NCI-H187 (cell line): ENCODE measurements at places on chromosomes 11 and 22.
A peak's percentile ranks its signal among the peaks of the same experiment; 100 is the strongest.

GRCh38 chr11:134476435-134477021 lies 64.5 kb upstream of the B3GAT1 start:
- DNase-seq: no peak

DNA sequence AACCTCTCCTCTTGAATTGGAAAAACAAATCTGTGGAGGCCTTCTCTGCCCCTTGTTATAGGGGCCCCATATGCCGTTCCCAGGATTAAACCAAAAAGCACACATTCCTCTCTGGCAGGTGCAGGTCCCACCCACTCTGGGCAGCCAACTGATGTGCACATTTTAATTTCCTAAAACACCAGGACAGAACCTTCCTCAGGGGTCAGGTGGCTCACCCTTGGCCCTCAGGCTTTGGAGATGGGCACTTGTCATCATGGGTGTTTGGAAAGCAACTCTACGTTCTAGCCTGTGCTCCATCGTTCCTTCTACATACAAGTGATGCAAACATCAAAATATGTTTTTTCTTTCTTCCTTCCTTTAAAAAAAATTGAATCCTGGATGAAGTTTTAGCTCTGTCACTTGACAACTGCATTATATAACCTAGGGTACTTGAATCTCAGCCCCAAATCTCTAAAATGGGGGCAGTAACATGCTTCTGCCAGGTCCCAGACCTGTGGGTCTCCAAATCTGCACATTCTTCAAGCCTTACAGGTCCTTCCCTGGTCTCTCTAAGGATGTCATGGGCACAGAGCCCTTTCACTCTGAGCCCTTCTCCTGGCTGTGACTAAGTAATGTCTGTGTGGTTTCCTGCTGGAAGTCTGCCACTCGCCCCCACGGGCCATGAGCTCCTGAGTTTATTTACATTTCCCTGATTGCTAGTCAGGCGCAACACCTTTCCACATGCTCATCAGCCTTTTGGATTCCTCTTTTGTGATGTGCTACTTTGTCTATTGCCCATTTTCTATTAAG lies 43.8 kb downstream of the KCNQ1OT1 start:
- DNase-seq: no peak

DNA sequence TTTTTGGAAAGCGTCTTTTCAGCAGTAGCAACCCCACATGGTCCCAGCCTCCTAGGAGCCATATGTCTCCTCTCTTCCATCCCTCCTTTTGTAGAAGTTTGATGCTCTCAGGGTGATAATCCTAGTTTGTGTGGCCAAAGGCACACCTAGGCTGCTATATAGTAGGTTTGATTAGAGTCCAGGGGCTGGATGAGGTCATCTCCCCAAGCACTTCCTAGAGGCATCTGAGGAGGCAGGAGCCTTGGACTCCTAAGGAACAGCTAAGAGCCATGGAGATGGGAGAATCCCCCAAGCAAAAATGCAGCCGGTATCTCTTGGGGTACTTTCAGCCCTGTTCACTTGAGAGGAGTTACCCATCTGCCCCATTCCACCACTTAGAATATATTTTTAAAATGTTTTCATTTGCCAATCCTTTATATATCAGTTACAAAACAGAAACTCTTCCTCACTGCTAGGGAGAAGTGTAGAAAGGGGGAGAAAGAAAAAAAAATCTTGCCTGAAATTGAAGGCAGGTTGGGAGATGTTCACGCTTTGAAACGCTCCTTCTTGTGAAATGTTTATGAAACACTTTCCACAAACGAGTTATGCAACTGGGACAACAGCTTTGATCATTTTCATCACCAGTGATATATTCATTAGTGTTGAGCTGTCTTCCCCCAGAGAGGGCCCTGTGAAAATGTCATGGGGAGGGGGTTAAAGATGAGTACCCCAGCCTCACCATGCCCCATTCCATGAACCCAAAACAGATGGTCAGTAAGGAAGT lies 31.9 kb upstream of the TLCD5 start:
- DNase-seq: no peak

DNA sequence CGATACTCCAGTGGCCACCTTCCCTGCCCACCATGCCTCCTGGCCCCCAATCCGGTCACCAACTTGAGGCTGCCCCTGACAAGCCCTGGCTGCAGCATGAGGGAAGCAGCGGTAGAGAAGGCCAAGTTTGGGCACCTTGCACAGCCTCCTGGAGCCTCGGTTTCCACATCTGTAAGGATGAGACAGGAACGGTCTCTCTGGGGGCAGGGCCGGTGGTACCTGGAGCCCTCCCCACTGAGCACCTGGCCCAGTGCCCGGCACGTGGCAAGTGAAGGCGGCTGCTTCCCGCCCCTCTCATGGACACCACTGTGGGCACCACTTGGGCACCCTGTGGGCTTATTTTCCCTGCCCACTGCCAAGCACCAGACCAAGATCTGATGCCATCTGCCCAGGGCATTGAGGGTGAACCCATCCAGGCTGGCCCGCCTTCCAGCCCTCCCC lies 77.8 kb downstream of the CDKN1C start:
- no peak for DNase-seq

GRCh38 chr22:28899199-28899853 lies 16.0 kb downstream of the ZNRF3 start:
- no peak for DNase-seq

DNA sequence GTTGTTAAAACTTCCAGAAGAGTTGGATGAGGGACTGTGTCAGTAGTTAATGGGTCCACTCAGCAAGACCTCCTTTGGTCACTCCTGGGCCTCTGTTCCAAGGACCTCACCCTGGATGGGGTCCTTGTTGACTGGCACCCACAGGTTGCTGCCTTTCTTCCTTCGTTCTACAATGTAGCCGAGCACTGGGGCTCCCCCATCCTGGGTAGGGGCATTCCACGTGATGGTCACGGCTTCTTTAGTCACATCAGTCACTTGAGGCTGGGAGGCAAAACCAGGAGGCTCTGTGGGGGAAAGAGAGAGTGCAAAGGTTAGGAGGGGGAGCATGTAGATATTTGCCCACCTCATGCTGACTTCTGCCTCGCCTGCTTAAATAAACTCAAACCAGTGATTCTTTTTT lies 12.0 kb downstream of the TMEM86A start:
- DNase-seq: no peak

- DNase-seq: no peak
These were observed 26.1 kb downstream of the GDPD5 start for GRCh38 chr11:75499423-75500190.

DNA sequence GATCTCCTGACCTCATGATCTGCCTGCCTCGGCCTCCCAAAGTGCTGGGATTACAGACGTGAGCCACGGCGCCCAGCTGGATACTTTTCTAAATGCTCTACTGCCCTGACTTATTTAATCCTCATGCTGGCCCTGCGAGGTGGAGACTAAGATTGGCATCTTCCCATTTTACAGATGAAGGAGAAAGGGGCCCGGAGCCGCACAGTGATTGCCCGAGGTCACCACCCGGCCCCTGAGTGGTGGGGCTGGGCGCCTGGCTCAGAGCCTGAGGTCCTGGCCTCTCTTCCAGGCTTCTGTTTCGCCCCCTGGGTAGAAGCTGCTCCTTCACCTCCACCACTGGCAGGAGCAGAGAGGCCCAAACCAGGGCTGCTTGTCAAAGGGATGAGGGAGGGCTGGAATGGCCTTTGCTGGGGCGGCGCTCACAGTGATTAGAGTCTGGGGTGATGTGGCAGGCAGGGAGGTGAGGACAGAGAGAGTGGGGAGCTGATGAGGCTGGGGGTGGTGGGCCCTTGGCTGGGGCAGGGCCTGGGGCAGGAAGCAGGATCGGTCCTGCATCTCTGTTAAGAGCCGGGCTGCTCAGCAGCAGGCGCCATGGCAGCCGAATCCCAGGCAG lies 15.4 kb upstream of the MPPED1 start:
- DNase-seq: no peak

- DNase-seq: no peak
These were observed 57.0 kb downstream of the ANO1 start for GRCh38 chr11:70135142-70135541.

- DNase-seq: no peak
These were observed 64.7 kb upstream of the CCND1 start for GRCh38 chr11:69576069-69576782.

GRCh38 chr11:88301488-88302140 lies 35.9 kb downstream of the CTSC start:
- no peak for DNase-seq

GRCh38 chr11:3201677-3202181 lies 16.9 kb downstream of the MRGPRG start:
- DNase-seq: no peak

GRCh38 chr11:102230186-102230585 lies 87.1 kb upstream of the BIRC3 start:
- DNase-seq: no peak

- DNase-seq: no peak
These were observed 18.8 kb downstream of the MCM5 start for GRCh38 chr22:35418731-35419130.

DNA sequence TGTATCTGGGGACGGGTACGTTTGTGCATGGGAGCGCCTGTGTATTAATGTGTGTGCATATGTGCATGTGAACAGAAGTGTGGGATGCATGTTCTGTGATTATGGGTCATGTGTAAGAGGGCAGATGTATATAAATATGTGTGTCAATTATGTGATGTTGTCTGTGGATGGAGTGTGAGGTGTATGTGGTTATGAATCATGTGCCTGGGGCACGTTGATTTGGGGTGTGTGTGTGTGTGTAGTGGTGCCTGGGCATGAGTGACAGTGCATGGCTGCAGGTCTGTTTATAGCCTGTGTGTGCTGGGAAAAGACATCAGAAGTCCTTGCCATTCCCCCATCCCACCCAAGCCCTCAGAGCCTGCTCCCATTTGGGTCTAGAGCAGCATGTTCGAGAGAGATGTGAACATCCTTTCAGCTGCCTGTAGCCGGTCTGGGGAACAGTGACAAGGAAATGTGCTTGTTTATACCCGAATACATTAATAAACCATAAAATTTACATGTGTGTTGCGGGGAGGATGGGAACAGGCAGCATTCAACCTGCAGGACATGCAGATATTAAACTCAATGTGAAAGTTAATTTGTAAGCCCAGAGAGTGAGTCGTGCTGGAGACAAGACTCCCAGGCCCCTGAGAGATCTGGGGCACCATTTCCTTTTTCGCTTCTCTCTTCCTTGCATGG lies 129.0 kb downstream of the NECTIN1 start:
- no peak for DNase-seq

DNA sequence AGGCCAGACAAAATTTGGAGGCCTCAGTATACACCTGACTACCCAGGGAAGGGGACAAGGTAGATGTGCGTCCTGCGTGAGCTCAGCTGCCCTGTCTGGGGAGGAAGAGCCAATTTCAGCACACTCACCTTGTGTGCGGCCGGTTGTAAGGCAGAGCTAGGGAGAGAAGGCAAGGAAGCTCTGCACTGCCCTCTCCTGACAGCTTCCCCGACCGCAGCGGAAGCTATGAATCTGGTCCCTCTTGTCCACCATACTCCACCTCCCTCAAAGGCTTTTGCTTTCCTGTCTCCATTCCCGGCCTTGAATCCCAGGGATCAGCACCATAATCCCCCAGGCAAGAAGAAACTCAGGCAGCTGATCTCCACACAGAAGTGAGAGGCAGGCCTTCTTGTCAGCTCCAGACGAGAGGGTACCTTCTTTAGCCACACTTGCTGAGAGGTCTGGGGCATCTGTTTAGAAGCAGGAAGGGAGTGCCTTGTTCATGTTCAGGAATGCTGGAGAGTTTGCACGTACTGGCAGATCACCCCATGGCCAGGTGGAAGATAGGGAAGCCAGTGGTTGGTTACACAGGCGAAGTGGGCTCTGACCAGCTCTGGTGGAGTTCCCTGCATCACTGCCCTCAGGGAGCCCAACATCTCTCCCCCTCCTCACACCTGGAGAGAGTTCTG lies 62.5 kb downstream of the FEZ1 start:
- no peak for DNase-seq

- DNase-seq: no peak
These were observed 42.3 kb upstream of the NFRKB start for GRCh38 chr11:129937592-129938238.

DNA sequence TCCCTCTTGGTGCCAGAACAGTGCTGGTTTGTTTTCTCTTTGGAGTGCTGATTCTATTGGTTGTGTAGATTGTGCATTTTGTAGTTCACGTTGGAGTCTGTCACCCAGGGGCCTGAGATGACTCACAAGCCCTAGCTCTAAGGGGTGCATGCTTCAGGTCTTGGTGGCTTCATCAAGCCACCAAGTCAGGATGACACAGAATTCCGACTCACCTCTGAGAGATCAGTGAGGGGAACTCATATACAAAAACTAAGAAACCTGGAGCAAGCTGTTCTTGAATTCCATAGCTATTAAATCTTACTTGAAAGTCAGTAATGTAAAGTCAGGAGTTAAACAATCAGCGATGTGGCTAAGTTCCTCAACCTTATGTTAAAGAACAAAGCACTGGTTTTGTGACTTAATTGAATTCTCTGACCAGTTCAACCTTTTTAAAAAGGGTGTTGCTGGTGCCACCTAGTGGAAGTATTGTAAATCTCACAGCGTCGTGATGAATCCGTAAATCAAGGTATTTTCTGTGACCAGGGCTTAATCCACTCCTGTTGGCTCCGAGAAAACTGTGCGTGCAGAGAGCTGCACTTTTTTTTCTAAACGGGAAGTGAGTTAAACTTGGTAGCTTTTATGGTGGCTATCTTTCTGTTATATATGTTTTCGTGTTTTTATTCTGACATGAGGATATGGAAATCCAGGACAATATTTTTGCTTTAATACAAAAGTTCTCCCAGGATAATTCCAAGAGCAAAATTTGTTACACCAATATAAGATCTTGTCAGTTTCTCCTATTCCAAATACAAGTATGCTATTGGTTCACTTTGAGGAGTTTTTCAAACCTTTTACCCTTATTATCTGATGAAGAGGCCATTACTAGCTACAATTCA lies 14.6 kb downstream of the MMP13 start:
- peak; percentile 11 for DNase-seq

- DNase-seq: no peak
These were observed 92.9 kb upstream of the PARVA start for GRCh38 chr11:12284316-12285050.

GRCh38 chr11:3056296-3057068 lies 741 bp downstream of the CARS1 start:
- no peak for DNase-seq

- DNase-seq: no peak
These were observed 16.7 kb upstream of the ALDH3B2 start for GRCh38 chr11:67691149-67691548.

DNA sequence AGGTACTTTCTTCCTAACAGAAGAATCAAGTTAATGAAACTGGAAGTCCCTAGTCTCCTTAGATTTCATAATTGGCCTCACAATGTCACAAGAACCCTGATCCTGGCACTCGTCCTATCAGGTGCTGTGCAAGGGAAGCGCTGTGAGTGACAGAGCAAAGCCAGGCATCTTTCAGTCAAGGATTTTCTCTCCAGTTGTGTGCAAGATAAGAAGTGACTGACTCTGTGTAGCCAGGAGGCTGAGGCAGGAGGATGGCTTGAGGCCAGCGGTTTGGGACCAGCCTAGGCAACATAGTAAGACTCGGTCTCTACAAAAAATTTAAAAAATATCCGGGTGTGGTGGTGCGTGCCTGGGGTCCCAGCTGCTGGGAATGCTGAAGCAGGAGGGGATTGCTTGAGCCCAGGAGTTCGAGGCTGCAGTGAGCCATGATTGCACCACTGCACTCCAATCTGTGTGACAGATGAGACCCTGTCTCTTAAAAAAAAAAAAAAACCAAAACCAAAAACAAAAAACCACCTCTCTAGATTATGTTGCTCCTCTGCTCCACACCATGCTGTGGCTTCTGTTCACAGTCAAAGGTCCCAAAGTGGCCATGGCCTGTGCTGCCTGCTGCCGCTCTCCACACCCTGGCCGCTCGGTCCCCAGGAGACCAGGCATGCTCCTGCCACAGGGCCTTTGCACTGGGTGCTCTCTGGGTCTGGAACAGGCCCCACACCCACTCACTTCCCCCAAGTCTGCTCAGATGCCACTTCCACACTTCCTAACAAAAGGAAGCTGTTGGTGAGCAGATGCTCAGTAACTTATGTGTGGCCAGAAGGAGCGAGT lies 54.2 kb upstream of the CLDN5 start:
- DNase-seq: no peak

- no peak for DNase-seq
These were observed 6.8 kb upstream of the OR10A2 start for GRCh38 chr11:6855971-6856541.
